K562 (cell line): ENCODE measurements at places on chromosomes 5 and 9. TPM values are rescaled to one million over a fixed set of nuclear protein-coding genes. Genes with fewer than 3 reads are reported as not detected.

- peak; percentile 24 for DNase-seq
These were observed 9.2 kb downstream of the ENC1 start for GRCh38 chr5:74631081-74631953.

- DNase-seq, result no peak
These were observed 10.3 kb downstream of the FST start for GRCh38 chr5:53490747-53491146.

DNA sequence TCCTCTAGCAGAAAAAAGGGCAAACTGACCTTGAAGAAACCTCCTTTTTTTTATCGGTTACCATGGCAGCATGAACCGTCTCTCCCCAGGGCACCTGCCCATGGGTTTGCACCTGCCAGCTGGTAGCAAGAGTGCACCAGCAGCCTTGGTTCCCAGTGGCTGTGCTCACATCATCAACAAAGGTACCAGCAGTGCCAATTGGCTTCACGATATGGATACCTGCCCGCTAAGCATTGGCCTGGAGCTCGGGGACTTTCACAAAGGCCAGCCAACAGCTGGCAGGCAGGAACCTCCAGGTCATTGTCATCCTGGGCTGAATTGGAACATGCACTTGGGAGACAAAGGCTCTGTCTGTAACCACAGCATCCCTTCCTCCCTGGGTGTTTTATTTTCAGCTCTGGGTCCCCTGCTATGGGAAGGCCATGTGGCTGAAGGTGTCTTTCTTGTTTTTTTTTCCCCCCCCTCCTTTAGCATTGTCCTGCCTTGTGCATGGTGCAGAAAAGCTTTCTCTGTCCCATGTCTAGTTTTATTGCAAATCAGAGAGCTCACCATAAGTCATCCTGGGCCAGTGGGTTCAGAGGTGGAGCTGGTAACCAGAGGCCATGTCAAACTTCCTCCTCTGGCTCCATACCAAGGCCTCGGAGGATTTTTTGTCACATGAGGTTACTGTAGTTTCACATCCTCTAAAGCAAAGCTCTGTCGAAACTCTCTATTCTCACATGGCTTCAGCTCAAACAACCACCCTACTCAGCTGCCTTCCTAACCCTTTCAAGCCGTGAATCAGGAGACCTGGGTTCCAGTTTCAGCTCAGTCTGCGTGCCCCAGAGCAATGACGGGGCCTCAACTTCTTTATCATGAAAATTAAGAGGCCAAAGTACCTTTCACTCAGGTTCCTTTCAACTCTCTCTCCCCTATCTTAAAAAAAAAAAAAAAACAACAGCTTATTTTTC lies 145.5 kb upstream of the MAP3K1 start:
- DNase-seq, result no peak

DNA sequence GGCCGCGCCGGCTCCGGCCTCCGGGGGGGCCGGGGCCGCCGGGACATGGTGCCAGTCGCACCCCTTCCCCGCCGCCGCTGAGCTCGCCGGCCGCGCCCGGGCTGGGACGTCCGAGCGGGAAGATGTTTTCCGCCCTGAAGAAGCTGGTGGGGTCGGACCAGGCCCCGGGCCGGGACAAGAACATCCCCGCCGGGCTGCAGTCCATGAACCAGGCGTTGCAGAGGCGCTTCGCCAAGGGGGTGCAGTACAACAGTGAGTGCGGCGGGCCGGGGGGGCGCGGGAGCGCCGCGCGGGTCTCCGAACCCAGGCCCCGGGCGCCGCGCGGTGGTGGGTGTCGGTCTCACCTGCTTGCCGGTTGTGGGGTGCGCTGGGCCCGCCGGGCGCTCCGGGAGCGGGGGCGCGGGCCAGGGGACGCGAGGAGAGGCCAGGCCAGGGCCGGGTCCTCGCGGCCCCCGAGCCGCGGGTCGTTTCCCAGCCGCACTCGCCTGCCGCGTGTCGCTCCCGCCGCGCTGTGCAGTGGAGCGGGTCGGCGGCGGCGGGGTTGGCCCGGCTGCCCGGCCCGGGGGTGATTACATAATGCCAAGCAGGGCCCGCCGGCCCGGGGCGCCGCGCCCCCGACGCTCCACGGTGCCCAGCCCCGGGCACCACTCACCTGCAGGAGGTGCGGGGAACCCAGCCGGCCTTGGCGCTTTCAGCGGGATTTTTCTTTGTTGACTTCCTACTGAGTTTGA lies 492 bp downstream of the RABL6 start:
- DNase-seq, result peak; percentile 57

GRCh38 chr5:147801461-147801860 lies 18.9 kb upstream of the JAKMIP2 start:
- DNase-seq, result no peak

- peak; percentile 72 for DNase-seq
These were observed 32.0 kb downstream of the ANKRD55 start for GRCh38 chr5:56200971-56201666.

The PLCXD3 gene
- 0.02 TPM in 1 of 2 replicates, not detected in the other for total RNA-seq

DNA sequence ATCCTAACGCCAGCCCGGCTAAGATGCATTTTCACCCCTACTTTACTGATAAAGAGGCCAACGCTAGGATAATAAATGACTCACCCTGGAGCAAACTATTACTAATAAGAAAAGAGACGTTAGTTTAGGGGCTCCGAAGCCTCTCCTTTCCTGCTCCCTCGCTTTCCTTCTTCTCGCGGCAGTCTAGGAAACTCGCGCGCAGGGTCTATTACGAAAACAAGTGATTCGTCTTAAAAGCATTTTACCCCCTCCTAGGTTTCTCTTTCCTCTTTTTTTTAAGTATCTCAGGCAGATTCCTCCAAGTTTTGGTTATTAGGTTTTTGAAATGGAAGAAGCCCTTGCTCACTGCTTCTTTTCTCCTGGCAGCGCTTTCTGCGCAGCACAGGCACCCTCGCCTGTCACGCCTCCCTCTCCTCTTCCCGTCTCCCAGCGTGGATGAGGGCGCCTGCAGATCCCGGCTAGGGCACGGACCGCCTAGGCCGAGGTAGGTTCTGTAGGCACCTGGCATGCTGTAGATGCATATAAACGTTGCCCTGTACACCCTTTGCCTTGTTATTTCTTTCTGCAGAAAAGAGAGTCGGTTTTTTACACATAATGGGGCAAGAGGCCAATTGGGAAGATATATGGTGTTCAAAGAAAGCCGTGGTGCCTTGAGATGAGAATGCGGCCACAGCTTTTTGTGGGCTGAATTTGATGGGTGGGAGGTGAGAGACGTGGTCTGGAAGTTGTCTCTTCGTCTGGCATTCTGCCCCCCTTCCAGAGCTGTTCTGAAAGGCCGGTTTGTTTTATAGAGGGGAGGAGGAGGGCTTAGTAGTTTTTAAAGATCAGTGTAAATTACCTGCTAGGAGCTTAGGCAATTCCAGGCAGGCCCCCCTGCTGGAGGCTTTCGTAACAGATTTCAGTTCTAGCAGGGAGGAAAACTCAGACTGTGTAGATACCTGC lies 983 bp downstream of the GCNT1 start:
- peak; percentile 6 for DNase-seq

DNA sequence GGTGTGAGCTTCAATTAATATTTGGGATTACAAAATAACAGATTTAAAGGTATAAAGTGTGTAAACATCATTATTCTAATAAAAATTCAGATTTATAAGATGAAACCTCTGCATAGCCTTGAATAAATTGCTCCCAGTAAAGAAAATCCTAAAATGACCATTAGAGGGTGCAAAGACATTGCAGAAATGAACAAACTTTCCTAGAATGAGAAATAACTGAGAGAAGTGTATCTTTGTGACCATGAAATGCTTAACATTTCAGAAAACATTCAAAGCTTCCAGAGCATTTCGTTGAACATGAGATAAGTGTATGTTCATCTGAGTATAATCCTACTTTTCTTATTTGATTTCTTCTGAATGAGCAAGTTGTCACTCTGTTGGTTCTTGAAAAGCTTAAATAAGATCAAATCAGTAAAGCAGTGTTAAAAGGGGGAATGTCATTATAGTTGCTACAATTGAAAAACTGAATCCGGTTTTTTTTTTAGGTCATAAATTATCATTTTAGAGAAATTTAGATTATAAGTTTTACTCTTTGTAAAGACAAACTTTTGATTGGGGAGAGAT lies 24.7 kb upstream of the NUDT12 start:
- no peak for DNase-seq

The CNTFR gene
- total RNA-seq, result not detected in 2 replicates
